Breast epithelium (tissue), 4 donors: ENCODE measurements at places on chromosomes 3 and 15. TPM values are rescaled to one million over a fixed set of nuclear protein-coding genes. Genes with fewer than 3 reads are reported as not detected.
A peak's percentile ranks its signal among the peaks of the same experiment; 100 is the strongest.

DNA sequence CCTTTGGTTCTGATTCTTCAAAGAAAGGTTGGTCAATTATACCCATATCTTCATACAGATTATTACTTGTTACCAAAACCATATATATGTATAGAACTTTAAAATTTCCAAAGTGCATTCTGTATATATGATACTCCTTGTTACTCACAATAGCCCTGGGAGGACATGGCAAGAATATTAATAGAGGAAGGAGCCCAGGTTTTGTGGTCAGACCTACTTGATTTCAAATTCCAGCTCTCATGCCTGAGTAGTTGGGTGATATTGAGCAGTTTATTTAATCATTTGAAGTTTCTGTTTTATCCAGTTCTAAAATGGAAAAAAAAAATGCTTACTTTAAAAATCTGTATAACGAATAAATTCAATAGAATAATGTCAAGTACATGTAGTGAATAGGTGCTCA lies 2.5 kb downstream of the IL1RAP start:
- no peak for DNase-seq

PEX5L gene
- 1.6 TPM for total RNA-seq

DNA sequence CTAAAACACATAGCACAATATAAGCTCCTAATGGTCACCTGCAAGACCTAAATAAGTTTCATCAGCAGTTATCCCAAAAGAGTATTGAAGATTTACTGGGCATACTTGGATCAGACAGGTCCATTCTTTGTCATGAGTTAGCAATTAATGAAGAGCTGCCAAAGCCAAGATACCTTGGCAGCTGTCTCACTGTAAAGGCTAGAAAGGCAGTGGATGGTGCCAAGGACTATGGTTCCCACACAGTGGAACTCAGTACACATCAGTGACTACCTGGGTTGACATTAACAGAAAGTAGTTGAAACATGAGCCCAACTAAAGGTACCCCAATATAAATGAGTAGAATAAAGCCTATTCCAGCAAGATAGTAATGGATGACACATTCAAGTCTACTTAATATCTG lies 41.1 kb upstream of the TMCO5A start:
- peak; percentile 32 for DNase-seq

ROBO2 gene
- 1.3 TPM for total RNA-seq

DNA sequence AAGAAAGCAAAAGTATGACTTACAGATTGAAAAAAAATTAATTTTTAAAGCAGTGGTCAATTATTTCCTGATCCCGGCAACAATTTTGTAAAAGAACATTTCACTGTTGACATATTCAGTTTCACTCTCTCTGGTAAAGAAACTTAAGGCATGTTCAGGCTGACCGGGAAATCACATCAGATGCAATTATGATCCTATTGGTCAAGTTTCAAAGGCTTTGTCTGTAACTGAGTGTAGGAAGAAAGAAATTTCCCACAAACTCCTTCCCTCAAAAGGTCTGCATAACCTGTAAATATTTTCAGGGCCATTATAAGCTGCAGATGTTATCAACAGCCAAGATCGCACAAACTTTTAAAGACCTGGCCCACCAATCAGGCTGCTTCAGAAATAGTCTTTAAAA lies 205.4 kb upstream of the IGF1R start:
- no peak for DNase-seq

GRCh38 chr3:194874783-194875182 lies 189.1 kb downstream of the FAM43A start:
- no peak for DNase-seq

DNA sequence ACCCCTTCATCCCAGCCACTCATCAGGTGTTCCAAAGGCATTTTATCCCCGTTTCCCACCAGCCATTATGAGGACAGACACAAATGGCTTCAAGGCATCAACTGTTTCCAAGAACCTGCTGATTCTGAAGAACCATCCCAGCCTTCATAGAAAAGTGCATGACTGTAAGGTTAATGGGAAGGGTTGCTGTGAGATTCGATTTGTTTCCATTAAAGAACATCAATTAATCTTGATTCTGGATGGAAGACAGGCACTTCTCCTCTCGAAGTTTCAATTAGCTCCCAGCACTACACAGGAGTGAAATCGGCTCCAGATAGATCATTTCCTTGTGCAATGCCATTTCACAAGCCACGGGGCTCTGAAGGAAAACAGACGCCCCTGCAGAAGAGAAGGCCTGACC lies 25.8 kb downstream of the SRGAP3 start:
- no peak for DNase-seq

DNA sequence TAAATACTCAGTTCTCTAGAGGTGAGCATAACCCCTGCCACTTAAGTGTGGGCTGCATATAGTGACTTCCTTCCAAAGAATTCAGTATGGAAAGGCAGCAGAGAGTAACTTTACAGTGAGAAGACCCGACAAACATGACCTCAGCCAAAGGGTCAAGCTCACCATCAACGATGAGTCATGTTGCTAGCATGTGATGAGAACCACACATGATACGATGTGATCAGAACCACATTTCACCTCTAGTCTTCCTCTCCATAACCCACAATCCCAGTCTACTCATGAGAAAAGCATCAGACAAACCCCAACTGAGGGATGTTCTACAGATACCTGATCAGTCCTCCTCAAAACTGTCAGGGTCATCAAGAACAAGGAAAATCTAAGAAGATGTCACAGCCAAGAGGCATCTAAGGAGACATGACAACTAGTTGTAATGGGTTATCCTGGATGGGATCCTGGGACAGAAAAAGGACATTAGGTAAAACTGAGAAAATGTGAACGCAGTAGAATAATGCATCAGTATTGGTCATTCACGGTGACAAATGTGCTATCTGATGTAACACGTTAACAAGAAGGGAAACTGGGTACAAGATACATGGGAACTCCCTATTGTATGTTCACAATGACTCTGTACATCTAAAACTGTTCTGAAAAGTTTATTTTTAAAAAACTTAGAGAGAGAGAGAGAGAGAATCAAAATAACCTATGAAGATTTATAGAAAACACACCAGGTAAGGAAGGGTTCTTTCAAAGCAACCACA lies 28.3 kb downstream of the SEC61A1 start:
- DNase-seq = no peak

LDHAL6B gene
- not detected for total RNA-seq

DNA sequence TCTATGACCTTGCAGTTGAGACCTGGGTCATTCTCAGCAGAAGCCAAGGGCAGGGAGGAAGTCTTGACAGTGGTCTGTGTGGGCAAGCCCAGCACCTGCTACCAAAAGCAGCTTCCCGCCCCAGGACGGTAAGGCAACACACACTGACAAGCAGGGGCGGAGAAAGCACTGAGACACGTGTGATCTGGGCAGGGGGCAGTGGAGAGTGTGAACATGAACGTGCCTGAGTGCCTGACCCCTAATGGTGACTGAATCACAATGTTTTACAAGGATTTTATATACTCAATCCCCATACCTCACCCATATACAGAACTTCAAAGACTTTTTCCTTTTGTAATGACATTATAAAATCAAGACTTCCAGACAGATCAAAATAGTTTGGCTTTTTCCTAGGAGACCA lies 35.2 kb downstream of the ANP32A start:
- no peak for DNase-seq

KBTBD13 gene
- total RNA-seq = 0.15 TPM

DNA sequence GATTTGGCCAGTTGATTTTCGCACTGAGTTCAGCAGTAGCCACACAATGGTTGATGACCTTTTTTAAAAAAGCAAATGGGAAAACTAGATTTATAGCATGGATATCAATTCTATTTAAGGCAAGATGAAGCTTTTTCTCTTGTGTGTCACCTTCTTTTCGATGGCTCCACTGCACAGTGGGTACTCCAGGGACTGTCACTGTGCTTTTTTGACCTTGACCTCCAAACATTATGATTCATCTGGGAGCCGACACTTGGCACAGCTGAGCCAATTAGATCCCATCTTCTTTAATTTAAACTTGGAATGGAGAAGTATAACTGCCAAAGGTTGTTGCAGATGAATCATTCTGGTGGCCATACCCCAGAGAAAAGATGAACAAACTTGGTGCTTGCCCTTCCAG lies 367.3 kb downstream of the EPHA6 start:
- no peak for DNase-seq

STRC gene
- 0.64 TPM for total RNA-seq

- no peak for DNase-seq
Observed at GRCh38 chr3:59809710-59810444, 760.1 kb upstream of the CFAP20DC start.

DNA sequence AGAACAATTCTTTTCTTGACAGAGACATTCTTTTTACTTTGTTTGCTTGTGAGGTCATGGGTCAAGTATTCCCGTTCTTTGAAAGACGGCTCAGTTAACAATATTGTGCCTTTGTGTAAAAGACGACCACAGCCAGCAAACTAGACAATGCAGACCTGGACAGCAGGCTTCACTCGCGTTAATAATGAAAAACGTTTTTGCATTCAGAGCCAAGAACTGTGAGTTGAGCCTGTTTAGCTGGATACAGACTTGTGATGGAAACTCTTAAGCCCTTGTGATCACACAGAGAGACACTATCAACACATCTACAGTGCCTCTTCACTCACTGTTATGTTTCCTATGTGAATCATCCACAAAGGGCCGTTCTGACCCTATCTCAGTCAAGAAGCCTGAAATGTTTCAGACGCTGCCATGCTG lies 37.3 kb upstream of the CMTM7 start:
- no peak for DNase-seq

DNA sequence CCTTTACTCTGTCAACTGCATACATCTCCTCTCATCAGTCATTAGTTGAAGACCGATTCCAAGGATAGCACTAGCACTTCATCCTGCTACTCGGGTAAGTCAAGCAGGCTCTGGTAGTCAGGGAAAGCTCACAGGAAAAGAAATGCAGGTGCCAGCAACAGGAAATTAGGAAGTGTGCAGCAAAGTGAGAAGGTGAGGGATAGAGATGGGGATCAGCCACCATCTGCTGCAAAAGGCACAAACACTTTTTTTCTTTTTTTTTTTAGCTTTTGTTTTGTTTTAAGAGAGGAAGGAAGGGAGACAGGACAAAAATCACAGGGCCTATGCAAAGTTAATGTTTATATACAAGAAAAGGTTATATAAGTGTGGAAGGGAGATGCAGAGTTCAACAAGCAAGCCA lies 9.0 kb upstream of the BTLA start:
- no peak for DNase-seq

DNA sequence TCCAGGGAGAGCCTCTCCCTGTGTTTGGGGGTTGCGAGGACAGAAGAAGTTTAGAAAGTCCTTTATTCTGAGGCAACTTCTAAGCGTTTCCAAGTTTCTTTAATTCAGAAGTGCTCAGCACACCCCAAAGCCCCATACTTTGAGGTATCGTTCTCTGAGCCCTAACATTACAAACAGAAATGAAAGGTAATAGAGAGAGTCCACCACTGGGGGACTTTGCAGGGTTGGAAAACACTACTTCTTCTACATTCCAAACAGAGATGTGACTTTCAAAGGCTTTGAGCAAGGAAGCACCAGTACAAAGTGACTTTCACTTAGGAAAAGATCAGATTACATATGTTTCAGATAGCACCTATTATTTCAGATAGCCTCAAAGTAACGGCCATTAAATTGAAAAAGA lies 6.2 kb upstream of the ZNF280D start:
- no peak for DNase-seq

CCR2 gene
- total RNA-seq = 2.0 TPM

SLC30A4 gene
- 11.5 TPM for total RNA-seq

GRCh38 chr3:105398437-105398836 lies 31.7 kb downstream of the ALCAM start:
- DNase-seq = no peak

- no peak for DNase-seq
Observed at GRCh38 chr3:35737934-35738706, 98.8 kb downstream of the ARPP21 start.

STXBP5L gene
- 0.29 TPM for total RNA-seq

GRCh38 chr3:145942052-145942451 lies 218.9 kb downstream of the PLOD2 start:
- no peak for DNase-seq

- no peak for DNase-seq
Observed at GRCh38 chr3:70861855-70862254, 549.4 kb upstream of the MDFIC2 start.

- DNase-seq = no peak
Observed at GRCh38 chr3:30443756-30444673, 162.4 kb upstream of the TGFBR2 start.
